ENCODE measurements at places on chromosomes 6 and 20.
A peak's percentile ranks its signal among the peaks of the same experiment; 100 is the strongest.

DNA sequence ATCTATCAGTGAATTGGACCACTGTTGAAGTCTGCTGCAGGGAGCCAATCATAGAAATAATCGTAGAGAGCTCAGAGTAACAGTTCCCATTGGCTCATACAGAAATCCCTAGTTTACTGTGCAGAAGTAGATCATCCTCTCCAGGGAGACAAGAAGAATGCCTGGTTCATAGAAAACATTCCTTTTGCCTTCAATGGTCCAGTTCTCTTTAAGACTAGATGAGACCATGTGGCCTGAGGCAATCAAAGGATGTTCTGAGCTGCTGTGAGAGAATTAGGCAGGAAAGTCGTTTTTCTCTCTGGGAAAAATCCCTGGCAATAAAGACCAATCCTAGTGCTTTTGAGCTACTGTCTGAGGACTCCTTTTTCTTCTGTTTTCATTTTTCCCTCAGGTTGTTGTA, 208.4 kb downstream of the CENPW start:
- DNase-seq: no peak

DNA sequence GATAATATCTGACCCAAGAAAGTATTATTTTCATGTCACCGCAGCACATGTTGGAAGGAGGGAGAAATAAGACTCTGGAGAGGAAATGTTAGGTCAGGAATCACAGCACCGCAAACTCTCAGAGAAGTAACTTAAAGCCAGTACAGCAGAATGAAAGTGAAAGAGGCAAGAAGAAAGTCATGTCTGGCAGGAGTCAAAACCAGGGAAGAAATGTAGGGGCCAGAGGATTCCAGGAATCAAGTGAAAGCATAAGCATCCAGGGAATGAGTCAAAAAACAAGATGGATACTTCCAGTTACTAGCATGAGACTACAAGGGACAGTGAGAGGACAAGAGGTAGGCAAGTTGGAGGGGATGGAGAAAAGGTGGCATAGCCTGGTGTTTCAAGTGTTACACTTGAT, 80.4 kb downstream of the AK9 start:
- no peak for DNase-seq

GRCh38 chr6:147022041-147022440, 182.2 kb upstream of the STXBP5 start:
- no peak for DNase-seq

DNA sequence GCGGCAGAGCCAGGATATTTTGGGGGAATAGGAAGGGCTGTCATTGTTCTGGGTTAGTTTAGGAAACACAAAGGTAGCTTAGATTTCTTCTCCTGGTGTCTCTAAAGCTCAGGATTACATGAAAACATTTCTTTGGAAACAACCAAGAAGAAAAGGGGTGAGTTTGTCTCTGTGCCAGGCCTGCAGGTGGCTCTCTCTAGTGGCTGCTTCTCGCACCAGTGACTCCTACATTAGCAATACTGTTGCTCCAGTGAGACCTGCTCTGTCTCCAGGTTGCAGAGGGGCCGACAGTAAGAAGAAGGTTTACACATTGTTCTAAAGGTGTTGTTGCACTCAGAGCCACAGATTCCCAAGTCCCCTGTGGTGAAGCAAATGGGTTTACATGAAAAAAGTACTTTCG, 104.6 kb upstream of the GLP1R start:
- no peak for DNase-seq

- DNase-seq: no peak
Observed at GRCh38 chr6:22081709-22082108, 215.1 kb downstream of the PRL start.

GRCh38 chr6:7132398-7133035, 24.8 kb downstream of the RREB1 start:
- DNase-seq: no peak

DNA sequence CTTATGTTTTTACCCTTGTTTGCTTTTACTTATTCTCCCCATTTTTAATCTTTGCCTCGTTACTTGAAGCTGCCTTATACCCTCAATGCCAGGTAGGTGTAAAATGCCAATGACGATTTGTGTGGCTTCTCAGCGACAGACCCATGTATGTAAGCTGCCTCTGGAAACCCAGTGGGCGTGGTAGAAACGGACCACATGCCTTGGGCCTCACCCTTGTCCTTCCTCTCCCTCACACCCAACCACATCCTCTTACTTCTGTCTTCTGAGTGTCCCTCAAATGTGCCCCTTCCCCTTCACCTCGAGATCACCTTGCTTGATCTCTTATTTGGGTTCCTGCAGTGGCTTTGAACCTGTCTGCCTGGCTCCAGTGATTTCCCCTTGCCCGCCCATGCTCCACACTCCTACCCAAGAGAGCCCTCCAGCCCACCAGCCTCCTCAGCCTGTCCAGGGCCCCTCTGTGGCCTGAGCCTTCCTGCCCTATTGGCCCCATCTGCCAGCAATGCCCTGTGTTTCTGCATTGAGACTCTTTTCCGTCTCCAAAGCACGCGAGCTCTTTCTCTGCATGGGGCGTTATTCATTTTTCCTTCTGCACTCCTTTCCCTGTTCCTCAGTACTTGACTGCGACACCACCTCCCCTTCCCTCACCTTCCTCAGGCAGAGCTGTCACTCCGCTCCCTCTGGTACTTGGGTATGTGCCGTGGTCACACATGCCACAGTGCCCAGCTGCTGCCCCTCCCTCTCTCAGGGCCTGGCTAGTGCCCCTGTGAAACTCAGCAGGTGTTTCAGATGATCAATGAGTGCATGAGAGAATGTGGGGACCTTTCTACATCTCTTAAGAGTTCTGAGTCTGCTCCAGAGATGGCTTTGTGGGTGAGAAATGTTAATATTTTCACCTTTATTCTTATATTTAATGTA, 115.4 kb downstream of the SLX4IP start:
- peak; percentile 6 for DNase-seq
